ENCODE measurements at places on chromosomes 6 and 20.

- DNase-seq = no peak
These were observed 8.3 kb downstream of the OARD1 start for GRCh38 chr6:41063884-41064285.

GRCh38 chr6:3323148-3323547 is 64.4 kb downstream of the PSMG4 start:
- DNase-seq = no peak

- DNase-seq = peak; percentile 17
These were observed 802 bp downstream of the CYP39A1 start for GRCh38 chr6:46651816-46652215.

DNA sequence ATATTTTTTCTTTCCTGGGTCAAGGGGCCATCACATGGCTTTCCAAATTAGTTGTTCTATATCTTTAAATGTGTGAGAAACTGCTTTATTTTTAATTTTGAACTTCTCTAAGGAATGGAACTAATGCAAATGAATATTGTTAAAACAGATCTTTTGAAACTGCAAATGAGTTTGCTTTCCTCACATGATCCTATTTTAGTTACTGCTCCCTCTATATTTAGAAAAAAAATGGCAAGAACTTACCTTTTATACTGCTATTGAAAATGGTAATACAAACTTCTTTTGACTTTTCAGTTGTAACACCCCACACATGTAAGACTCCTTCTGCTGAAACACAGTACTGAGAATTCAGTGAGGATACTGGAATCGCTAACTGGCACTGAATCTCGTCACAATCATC is 15.9 kb downstream of the IFNGR1 start:
- DNase-seq = no peak

GRCh38 chr6:74280130-74280692 is 584.2 kb downstream of the CD109 start:
- DNase-seq = no peak

DNA sequence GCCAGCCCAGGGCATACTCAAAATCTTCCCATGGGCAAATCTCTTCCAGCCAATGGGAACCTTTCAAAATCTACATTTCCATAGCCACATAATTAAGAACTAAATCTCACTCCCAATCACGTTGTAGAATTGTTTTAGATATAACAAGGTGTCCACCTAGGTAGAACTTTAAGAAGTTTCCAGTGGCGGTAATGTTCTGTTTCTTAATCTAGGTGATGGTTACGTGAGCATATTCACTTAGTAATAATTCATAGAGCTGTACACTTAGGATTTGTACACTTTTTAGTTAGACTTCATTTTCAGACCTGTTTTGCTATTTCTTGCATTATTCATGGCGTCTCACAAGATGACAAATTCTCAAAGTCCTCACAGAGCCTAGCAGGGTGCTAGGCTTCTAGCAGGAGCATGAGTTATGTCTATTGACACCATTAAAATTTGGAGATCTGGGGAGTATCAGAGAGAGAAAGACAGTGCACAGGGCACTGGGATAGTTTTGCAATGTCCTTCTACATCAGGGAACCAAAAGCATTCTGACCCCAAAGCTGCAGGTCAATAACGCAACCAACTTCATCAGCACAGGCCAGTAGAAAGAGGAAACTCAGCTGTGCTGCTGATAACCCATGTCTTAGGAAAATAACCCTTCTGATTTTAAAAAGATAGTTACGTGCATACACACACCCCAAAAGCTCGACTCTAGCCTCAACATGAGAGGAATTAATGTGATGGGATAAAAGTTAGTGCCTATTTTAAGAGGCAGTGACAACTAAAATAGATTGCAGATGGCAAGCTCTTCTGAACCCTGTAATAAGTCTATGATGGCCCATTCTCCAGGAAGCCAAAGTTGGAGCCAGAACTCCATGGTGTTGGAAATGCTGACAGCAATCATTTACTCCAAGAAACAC is 518.1 kb upstream of the JARID2 start:
- DNase-seq = no peak

GRCh38 chr20:7505835-7506221 is 434.4 kb downstream of the HAO1 start:
- DNase-seq = no peak

DNA sequence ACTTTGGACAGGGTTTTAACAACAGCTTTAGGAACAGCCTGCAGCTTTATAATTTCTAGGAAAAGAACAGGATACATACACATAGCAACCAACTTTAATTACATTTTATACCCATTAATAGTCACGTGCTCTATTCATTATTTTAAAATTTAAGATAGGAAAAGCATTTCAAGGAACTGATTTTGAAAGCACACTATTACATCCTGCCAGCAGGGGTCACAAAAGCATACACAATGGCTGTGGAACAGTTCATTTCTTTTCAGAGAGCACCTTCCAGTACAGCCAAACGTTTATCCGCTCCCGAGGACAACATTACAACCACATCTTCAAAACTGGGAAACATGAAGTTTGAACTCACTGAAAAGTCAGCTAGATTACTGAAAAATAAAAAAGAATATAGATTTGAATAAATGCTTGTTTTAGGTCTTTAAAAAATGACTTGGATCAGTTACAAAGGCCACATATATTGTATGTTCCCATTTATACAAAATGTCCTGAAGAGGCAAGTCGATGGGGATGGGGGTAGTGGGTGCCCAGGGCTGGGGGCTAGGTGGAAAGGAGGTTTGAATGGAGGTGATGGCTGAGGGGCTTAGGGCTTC is 104.6 kb upstream of the EXOC2 start:
- peak; percentile 68 for DNase-seq

- DNase-seq = no peak
These were observed 169.0 kb downstream of the QKI start for GRCh38 chr6:163583558-163583957.

DNA sequence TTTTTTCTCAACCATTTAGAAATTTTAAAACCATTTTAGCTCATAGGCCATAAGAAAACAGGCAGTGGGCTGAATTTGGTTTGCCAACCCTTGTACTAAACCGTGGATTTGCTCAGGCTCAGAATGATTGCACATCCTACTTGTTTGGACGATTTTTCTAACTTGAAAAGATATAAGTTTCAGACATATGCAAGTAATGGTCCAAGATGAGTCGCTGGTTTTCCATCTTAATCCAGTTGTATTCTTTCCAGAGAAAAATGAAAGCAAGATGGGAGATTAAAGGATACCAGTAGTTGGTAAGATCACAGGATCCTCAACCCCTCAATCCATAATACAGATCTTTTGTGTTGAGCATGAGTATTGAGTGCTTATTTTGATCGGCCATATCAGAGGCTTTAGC is 250.9 kb downstream of the TINAG start:
- DNase-seq = no peak

DNA sequence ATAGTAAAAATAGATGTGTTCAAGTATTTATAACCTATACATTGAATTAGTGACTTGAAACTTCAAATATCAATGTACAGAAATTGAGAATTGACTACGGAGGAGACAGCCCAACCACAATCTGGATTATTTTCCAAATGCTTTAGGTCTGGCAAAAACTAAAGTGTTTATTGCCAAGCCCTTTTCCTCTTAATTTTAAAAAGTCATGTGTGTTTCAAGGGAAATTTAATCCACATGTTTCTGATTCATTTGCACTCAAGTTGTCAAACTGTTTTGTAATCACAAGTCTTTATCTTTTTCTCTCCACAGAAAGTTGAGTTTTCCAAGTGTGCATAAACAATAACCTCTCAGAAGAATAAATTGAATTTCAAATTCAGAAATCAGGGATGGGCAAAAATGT is 350.8 kb upstream of the RSPO3 start:
- no peak for DNase-seq

DNA sequence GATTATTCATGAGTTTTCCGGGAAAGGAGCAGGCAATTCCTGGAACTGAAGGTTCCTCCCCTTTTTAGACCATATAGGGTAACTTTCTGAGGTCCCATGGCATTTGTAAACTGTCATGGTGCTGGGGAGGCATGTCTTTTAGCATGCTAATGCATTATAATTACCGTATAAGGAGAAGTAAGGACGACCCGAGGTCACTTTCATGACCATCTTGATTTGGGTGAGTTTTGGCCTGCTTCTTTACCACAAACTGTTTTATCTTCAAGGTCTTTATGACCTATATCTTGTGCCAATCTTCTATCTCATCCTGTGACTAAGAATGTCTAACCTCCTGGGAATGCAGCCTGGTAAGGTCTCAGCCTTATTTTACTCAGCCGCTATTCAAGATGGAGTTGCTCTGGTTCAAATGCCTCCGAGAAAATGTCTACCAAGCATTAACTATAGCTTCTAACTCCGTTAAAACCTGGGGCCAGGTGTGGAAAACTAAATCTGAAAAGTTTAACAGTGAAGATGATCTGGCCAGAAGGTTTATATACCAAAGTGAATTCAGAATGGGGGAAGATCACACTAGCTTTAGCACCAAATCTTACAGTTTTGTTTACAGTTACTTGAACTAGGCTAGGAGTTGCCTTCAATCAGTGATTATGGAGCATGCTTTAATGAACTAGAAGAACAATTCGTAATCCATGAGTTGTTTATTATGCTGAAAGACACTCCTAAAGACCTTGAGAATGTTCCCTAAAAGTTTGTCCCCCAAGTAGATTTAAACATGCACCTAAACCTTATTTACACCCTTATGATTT is 80.0 kb upstream of the TOP1 start:
- peak; percentile 24 for DNase-seq

GRCh38 chr6:169723991-169724493 is 258 bp downstream of the PHF10 start:
- DNase-seq = peak; percentile 30

DNA sequence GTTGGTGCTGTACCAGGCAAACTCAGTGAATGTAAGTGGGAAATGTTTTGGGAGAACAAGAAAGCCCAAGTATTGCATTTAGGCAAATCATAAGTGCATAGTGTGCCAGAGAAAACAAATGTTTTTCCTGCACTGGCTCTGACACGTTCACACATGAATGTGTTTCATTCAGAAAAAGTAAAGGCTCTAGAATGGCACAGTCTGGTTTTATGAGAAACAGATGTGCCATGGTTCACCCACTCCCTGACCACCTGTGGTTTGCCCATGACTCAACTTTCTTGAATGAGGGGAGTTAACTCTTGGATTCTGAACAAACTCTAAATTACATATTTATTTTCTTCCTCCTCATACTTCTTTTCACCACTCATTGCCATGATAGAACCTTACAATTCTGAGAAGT is 126.9 kb downstream of the KCNQ5 start:
- peak; percentile 64 for DNase-seq

- no peak for DNase-seq
These were observed 388.5 kb upstream of the CDH4 start for GRCh38 chr20:60863548-60863947.

DNA sequence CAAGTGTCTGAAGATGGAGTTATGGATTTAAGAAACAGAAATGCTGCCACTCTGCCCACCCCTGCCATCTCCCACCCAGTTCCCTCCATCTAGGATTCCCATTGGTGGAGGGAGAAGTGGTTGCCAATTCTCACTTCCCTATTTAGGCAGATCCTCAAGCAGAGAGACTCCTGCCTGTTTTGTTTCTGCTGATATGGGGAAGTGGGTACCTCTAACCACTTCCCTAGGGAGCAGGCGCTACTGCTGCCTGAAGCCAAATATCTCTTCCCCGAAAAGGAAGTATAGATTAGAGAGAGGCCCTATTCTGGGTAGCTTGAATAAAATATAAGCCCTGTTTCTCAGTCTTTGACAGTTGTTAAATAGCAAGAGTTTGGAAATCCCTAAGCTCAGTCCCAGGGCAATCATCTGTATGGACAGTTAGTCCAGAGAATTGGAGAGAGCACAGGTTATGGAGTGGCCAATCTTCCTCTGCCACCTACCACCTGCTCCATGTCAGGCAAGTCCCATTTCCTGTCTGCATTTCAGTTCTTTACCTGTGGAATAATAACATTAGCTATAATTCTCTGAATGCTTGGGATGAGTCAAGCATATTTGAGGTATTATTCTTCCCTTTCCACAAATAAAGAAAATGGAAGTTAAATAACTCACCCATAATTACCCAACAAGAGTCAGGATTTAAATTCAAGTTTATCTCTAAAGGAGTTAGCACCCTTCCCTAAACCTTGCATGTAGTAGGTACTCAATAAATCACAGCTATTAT is 2.6 kb upstream of the ADGB start:
- DNase-seq = no peak

- no peak for DNase-seq
These were observed 109.5 kb upstream of the SMLR1 start for GRCh38 chr6:130717657-130718056.

- DNase-seq = peak; percentile 67
These were observed 46.9 kb downstream of the PDYN start for GRCh38 chr20:1946762-1947534.

- no peak for DNase-seq
These were observed 218.9 kb upstream of the RIN2 start for GRCh38 chr20:19539191-19539590.

GRCh38 chr6:110799655-110800054 is 15.6 kb downstream of the CDK19 start:
- no peak for DNase-seq

DNA sequence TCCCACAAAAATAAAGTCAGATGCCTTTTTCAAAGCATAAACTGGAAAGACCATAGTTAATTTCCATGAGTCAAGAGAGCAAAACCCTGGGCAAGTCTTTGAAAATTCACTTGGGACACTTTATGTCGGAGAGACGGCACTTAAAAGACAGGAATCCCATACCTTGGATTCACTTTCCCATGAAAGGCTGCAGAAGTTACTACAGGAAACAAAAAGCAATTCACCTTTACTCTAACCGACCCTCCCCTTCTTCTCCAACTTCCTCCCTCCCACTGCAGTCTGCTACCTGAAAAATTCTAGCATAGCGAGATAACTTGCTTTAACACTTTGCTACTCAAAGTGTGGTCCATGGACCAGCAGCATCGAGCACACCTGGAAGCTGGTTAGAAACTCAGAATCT is 539.1 kb upstream of the JAG1 start:
- no peak for DNase-seq

- peak; percentile 72 for DNase-seq
These were observed 36.2 kb upstream of the DSP start for GRCh38 chr6:7505189-7505699.

- DNase-seq = no peak
These were observed 435.5 kb upstream of the NRSN1 start for GRCh38 chr6:23690453-23691049.

- no peak for DNase-seq
These were observed 962.5 kb downstream of the KIF16B start for GRCh38 chr20:15610787-15611186.

DNA sequence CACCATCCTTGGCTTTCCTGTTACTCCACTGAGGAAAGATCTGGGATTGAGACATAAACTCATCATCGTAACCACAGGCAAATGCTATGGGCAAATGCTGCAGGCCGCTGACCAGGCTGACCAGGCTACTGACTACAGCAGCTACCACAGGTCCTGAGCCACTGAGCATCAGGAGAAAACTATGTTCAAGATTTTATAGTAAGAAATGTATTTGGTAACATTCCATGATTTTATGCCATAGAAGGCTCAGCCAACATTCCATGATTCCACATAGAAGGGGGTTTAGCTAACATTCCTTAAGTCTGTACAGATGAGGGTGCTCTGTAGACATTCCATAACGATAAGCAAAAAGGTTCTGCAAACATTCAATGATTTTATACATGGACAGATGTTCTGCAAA is 16.1 kb upstream of the B4GALT5 start:
- DNase-seq = peak; percentile 52

- DNase-seq = no peak
These were observed 10.9 kb downstream of the LRRC1 start for GRCh38 chr6:53805725-53806124.

Measured in iris pigment epithelial cell (primary cell).